Osteoblast (primary cell): ENCODE measurements at places on chromosomes 4 and X.

DNA sequence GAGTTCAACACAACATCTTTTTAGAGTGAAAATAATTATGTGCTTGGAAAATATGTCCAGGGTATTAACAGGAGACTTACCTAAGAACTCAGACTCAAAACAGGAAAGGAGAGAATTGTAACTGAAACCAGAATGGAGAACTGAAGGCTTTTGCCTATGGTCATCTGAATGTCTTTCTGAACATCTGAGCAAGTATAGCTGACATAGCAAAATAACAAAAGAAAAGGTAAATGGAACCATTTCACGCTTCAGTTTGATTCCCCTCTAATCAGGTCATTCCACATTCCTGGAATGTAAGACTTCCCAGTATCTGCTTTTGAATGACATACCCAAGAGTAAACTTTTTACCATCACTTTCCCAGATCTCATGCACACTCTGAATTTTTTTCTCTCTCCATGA lies 500.4 kb upstream of the HS3ST1 start:
- peak; percentile 29 for DNase-seq

DNA sequence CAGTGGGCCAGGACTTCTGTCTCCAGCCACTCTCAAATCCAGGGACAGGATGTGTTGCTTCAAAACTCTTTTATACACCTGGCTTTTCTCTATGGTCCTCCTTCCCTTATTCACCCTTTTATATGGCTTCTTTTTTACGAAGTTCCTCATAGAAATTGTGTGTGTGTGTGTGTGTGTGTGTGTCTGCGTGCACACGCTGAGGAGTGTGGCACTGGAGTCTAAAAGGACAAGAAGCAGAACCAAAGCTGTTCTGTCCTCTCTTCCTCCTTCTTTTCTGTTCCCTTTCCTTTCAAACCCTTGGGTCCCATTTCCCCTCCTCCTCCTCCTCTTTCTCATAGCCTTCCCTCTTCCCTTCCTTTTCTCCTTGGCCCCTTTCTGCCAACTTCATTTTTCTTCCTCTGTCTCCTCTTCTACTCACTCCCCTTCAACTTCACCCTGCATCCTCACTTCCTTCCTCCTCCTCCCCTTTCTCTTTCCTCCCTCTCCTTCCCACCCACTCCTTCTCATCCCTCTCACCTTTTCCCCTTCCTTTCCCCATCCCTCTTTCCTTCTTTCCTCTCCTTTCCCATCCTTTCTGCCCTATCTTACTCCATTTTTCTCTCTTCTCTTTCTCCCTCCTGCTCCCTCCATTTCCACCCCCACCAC lies 360.5 kb downstream of the MID1IP1 start:
- DNase-seq: peak; percentile 44

DNA sequence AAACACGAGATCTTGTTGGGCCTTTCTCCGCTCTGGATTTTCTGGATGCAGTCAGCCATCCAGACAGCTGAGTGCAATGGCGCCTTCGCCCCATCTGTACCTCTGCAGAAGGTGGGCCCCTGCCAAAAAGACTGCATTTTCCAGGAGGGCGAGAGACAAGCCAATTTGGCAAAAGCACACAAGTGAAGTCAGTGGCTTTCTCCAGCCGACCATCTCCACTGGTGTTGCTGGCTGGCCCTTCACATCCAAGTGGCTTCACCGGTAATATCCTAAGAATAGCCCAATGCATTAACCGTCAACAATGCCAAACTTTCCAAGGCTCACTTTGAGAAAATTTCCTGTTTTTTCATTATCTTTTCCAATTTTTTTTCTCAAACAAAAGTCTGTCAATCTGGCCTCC lies 96.2 kb upstream of the MXRA5 start:
- DNase-seq: no peak

- peak; percentile 79 for DNase-seq
These were observed 605.2 kb upstream of the EPHA5 start for GRCh38 chr4:66275411-66276038.

DNA sequence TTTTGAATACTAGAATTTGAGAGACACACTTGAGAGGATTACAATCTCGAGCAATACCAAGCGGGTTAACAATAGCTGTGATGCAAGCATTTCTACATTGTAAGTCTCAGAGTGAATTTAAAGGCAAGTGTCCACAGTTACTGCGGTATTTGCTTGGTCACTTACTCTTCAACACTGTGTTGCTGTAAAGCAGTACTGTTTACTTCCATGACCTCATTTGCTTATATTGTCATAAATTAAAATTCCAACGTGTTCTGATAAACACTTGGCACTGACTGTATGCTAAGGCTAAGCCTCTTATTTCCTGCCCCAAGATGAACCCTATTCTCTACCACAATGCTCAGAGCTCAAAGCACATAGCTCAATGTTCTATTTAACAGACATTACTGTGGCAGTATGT lies 11.1 kb downstream of the EXOC1L start:
- DNase-seq: no peak

DNA sequence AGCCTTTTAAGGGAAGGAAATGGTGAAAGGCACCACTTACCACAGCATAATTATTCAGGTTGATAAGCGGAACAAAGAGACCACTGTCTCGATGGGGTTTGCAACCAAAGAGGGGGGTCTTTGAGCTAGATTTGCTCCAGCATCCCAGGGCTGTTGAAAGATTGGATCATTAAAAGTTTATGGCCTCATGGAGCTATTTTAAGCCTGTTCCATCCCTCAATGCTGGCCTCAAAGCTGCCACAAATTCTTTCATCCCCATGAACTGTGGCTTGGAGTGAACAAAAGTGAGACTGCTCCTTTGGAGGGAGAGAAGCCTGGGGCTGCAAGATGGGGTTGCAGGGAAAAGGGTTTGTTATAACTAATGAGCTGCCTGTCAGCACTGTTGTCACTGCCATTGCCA lies 209.8 kb downstream of the RTL9 start:
- no peak for DNase-seq

GRCh38 chrX:119685225-119686066 lies 7.5 kb downstream of the SEPTIN6 start:
- DNase-seq: no peak

DNA sequence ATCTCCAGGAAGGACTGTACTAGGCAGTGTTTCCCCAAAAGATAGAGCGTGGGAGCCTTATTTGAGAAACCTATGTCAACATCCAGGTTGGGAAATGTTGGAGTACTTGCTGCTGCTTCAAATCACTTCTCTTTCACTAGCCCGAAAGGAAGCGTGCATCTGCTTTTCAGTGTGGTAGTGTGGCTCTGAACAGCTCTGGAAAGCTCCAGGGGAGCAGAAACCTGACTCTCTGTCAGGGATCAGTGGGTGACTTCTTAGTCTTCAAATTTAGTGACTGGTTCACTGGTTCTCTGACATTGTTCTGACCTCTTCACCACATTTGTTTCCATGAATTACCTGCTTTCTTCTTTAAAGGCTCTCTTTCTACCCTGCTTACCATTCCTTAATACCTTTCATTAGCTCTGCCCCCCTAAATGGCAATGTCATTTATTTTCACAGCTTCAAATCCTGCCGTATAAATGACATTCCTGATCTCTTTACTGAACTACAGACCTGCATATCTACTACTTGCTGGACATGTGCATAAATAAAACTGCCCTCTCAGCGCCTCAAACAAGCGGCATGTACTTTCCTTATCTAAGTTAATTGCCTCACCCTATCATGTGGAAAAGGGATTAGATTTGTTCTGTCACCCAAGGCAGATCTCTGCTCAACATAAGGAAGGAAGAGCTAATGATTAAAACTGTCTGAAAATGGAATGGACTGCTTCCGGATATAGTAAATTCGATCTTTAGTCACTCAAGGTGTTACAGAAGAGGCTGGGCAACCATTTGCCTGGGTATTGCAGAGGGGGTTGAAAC lies 37.0 kb downstream of the DLG3 start:
- DNase-seq: no peak

GRCh38 chr4:95020521-95020920 lies 262.8 kb downstream of the BMPR1B start:
- no peak for DNase-seq

DNA sequence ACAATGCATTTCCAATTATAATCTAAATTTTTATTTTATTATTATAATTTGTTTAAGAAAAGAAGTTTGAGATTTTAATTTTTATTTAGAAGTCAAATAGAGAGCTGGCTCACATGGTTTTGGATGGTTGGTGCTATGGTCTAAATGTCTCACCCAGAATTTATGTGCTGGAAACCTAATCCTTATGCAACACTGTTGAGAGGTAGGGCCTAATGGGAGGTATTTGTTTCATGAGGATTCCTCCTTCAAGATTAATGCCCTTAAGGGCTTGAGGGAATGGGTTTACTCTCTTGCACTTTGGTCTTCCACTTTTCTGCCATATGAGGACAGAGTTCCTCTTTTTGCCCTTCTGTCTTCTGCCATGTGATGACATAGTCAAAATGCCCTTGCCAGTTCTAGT lies 960.5 kb upstream of the IGFBP7 start:
- DNase-seq: no peak

- no peak for DNase-seq
These were observed 95.5 kb upstream of the CPEB2 start for GRCh38 chr4:14906805-14907204.

- DNase-seq: no peak
These were observed 147.0 kb downstream of the DACH2 start for GRCh38 chrX:86295293-86295692.

GRCh38 chr4:116015062-116015461 lies 901.6 kb upstream of the NDST4 start:
- no peak for DNase-seq

DNA sequence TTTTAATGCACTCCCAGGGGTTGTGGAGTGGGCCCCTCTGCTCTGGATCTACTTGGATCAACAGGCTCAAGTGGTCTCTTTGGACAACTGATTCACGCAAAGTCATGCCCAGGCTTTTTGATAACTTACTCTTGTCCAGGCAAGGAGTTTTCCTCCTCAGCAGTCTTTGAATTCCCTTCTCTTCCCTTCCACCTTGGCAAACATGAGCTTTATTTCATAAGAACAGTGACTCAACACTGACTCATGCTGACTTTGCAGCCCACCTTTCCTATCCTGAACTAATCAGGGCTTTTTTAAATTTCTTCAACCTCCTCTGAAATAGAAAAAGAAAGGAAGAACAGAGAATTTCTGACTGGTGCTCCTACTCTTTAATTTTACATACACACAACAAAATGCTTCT lies 132.1 kb upstream of the LDB2 start:
- peak; percentile 71 for DNase-seq

- DNase-seq: no peak
These were observed 29.8 kb downstream of the MSN start for GRCh38 chrX:65697211-65697641.

DNA sequence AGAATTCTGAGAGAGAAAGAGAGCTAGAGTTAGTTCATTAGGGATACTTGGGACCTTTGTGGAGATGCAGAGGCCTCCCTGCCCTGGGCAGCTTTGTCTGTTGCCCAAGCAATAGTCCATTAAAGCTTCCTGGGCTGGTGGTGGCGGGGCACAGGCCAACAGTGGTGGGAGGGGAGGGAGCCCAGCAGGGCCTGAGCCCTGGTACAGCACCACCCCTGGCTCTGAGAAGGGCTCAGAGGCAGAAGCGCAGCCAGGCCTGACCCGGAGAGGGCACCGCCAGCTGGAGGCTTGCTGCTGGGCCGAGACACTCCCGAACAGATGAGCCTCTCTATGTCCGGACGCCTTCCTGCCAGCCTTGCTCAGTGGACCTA lies 65.3 kb downstream of the EFNB1 start:
- no peak for DNase-seq

DNA sequence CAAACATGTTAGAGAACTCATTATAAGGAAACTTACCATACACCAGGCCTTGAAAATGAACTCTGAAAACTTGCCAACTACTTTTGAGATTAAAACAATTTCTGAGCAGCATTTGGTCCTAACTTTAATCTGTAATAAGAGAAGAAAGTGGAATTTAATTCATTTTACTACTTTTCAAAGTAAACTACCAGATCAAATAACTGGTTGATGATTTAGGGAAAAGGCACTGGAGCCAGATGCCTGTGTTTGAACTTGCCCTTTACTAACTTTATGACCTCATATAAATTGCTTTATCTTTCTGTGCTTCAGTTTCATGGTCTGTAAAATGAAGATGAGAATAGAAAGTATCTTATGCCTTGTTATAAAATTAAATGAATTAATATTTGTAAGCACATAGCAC lies 159.9 kb upstream of the PCDH18 start:
- DNase-seq: no peak

GRCh38 chr4:164571593-164572390 lies 182.1 kb upstream of the SMIM31 start:
- DNase-seq: no peak

- DNase-seq: no peak
These were observed 62.4 kb downstream of the NPNT start for GRCh38 chr4:105957680-105958079.

DNA sequence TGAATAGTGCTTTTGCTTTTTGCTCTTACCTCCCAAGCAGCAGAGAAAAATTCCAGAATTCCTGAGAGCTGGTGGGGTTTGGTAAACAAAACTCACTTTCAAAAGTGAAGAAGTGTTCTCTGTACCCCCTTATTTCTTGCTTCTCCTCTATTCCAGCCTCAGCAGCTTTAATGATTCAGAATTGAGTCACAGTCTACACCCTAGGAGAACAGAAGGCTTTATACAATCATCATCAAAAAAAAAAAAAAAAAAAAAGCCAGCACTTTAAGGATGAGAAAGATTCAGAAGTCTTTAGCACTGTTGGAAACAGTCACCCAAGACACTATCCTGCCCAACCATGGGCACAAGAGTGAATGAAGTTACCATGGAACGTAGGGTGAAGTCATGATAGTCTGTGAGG lies 1583.1 kb upstream of the PCDH10 start:
- no peak for DNase-seq

DNA sequence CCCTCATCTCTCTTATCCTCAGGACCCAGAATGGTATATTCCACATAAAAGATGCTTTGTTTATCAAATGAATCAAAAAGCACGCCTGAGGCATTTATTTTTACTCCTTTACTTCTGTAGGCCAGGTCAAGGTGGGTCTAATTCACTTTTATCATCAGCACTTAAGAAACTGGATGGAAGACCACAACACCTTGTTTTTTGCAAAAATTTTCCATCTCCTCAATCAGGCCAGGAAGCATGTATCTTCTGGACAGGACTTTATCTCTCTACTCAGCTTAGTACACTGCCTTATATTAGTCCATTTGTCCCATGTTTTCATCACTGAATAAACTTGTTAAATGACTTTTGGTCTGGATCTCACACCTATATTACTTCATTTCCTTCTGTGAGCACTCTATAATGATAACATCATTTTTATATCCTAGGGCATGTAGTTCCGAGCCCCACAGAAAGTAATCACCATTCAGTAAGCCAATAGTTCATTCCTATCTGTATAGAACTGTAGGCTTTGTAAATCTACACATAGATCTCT lies 260.5 kb downstream of the CHIC1 start:
- no peak for DNase-seq
